ENCODE measurements at places on chromosomes 5 and 9.

- DNase-seq: no peak
These were observed 32.7 kb downstream of the IER5L start for GRCh38 chr9:129145316-129145715.

DNA sequence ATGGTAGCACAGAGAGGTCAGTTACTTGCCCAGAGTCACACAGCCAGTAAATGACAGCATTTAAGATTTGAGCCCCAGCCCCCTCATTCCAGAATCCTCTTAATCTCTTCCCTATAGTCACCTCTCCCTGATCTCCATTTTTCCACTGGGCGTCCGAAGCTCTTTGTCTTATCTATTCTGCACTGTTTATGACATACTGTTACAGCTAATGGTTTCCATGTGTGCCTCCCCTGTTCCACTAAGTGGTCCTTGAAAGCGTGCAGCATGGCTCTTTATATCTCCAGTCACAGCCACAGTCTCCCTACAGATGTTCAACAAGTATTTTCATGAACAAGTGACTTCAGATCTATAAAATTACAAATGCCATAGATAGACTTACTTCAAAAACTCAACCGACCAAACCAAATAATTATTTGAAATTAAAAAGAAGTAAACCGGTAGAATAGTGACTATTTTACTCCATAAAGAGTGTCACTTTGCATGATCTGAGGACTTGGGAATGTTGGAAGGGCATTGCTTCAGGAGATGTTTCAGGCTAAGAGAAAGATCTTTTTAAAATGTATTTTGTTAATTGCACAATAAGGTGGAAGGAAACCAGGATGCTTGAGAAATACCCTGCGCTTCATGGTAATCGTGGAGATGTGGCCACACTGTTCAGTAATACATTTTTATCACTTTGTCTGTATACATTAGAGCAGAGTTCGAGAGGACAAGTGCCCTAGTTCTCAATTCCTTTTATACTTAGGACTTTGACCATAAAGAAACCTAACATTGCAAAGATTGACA, 237.2 kb downstream of the FBXL7 start:
- no peak for DNase-seq

- DNase-seq: no peak
These were observed 75.0 kb downstream of the GCNT1 start for GRCh38 chr9:76534026-76534425.

- no peak for DNase-seq
These were observed 1.5 kb downstream of the GDNF start for GRCh38 chr5:37838152-37838932.

DNA sequence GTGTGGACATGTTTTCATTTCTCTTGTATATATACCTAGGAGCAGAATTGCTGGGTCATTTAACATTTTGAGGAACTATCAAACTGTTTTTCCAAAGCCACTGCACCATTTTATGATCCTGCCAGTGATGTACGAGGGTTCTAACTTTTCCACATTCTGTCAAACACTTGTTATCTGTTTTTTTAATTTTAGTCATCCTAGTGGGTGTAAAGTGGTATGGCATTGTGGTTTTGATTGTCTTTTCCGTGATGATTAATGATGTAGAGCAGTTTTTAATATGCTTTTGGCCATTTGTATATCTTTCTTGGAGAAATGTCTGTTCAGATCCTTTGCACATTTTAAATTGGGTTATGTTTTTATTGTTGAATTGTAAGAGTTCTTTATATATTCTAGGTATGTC, 107.0 kb downstream of the MELK start:
- no peak for DNase-seq

DNA sequence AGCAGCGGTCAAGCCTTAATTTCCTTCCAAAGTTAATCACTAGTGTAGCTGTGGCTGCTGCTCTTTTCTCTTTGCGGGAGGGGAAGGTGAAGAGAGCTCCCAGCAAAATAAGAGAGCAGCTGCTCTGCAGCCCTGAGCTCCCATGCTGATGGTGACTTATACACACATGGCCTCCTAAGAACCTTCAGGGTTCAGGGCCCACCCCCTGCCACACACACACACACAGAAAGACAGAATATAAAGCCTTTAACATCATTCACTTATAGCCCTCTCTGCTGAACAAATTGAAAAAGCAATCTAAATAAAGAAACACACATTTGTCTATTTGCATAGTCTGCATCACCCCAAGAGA, 43.6 kb downstream of the GAS1 start:
- DNase-seq: no peak

DNA sequence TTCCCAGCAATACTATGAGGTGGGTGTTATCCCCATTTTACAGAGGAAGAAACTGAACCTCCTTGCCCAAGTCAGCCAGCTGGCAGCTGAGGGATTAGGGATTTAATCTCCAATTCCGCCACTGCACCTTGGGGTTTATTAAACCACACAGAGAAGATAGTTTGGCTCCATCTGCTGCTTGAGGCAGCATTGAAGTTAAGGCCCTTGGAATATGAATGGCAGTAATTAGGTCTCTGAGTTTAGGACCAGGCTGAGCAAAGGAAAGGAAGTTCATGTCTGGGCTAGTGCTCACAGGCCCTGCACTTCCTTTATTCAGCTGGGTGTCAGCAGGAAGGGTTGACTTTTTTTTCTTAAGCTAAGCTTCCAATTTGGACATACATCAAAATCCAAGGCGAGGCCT, 86.9 kb upstream of the GDNF start:
- no peak for DNase-seq

- no peak for DNase-seq
These were observed 543.0 kb downstream of the MAT2B start for GRCh38 chr5:164048359-164048926.

Data from stimulated activated CD4-positive, alpha-beta T cell treated with anti-CD3 and anti-CD28 coated beads, TNF-alpha, amount 100 ng/mL, for 24 hours (primary cell).